ENCODE measurements at places on chromosomes 1 and 21.
A peak's percentile ranks its signal among the peaks of the same experiment; 100 is the strongest.

GRCh38 chr1:58443986-58444868 lies 102.3 kb downstream of the OMA1 start:
- DNase-seq, result no peak

GRCh38 chr1:64495878-64496277 lies 25.9 kb downstream of the CACHD1 start:
- DNase-seq, result no peak

- no peak for DNase-seq
Observed at GRCh38 chr1:53998223-53998622, 19.8 kb downstream of the LDLRAD1 start.

DNA sequence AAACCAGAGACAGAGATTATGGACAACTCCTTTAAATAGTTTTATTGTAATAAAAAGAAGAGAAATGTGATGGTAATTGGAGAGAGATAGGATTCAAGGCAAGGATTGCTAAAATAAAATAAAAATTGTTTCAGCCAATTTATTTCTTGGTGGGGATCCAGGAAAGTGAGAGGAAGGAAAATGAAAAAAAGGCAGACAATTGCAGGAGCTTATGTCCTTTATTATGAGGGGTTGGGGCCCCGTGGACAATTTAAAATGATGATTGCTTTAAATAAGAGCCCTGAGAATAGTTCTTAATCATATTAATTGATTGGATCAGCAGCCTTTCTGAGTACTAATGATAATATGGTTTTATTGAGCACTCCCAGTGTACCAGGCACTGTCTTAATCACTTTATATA lies 40.2 kb downstream of the RGS2 start:
- no peak for DNase-seq

- peak; percentile 62 for DNase-seq
Observed at GRCh38 chr1:25906644-25907300, 553 bp upstream of the STMN1 start.

DNA sequence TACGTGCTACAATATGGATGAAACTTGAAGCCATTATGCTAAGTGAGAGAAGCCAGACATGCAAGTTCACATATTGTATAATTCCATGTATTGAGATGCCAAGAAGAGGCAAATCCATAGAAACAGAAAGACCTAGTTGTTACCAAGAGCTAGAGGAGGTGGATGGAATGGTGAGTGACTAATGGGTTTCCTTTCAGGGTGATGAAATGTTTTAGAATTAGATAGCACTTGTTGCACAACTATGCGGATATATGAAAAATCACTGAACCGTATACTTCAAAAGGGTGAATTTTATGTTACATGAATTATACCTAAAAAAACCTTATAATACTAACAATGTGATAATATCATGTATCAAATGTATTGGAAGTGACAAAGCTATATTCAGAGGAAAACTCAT lies 18.1 kb downstream of the EPHA10 start:
- DNase-seq, result no peak

DNA sequence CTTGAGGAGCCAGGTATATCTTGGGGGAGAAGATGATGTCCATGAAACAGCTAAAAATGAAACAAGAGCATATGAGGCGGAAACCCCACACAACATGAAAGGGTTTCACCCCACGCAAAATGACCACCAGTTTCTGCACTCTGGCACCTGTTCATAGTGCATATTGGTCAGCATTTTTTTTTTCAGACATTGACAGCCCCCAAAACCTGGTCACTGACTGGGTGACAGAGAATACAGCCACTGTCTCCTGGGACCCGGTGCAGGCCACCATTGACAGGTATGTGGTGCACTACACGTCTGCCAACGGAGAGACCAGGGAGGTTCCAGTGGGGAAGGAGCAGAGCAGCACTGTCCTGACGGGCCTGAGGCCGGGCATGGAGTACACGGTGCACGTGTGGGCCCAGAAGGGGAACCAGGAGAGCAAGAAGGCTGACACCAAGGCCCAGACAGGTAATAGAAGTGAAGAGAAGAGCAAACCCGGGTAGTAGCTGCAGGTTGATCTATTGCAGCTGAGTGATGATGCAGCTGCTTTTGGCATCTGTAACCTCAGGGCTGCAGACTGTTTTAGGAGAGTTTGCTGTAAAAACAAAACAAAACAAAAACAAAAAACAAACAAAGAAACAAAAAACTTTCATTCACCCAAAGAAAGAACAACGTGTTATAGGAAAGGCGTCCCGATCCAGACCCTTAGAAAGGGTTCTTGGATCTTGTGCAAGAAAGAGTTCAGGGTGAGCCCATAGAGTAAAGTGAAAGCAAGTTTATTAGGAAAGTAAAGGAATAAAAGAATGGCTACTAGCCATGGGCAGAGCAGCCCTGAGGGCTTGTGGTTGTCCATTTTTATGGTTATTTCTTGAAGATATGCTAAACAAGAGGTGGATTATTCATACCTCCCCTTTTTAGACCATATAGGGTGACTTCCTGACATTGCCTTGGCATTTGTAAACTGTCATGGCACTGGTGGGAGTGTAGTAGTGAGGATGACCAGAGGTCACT lies 51.0 kb downstream of the TNN start:
- DNase-seq, result no peak

DNA sequence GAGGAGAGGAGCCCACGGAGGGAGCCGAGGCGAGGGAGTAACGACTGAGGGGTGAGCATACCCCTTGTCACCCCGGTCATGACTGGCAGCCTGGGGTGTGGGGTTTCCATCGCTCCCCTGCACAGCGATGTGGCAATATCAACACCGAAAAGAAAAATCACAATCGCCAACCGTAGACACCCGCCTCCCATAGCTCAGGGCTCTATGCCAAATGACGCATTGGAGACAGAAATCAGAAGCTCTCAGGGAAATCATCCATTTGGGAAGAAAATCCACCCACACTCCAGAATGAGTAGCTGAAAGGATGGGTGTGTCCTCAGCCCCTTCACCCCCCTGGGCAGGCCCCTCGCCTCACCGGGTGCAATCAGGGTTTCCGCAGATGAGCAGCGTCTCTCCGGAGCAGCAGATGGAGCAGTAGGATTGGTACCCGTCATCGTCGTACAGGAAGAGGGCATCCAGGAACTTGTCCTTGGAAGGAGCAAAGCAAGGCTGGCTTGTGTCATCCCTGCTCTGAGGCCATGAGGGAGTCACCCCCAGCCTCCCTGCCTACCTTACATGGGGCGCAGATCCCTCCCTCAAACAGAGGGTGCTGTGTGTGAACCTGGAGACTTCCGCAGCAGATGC lies 2.5 kb downstream of the DNMT3L start:
- no peak for DNase-seq

GRCh38 chr1:42947965-42948732 lies 10.5 kb downstream of the SLC2A1 start:
- no peak for DNase-seq

GRCh38 chr1:151145304-151146071 lies 943 bp downstream of the SEMA6C start:
- peak; percentile 37 for DNase-seq

DNA sequence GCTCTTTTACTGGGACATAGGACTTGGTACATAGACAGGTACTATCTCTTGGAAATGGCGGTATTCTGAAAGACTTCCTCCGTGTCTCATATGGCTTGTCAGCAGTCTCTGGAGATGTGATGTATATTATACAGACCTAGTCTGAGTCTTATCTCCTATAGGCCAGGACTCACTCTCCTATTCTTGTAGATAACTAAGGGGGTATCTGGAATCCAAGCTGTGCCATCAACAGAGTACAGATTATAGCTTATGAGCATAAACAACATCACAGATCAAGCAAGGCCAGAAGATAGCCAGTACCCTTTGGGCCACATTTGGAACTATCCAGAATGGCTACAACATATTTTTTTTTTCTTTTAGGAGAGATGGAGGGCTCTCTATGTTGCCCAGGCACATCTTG lies 16.1 kb upstream of the RIMKLA start:
- DNase-seq, result no peak

GRCh38 chr1:19831441-19831840 lies 16.4 kb upstream of the RNF186 start:
- DNase-seq, result no peak

- DNase-seq, result no peak
Observed at GRCh38 chr1:196779093-196779492, 4.5 kb downstream of the CFHR3 start.

GRCh38 chr1:113874012-113874879 lies 2.7 kb upstream of the PTPN22 start:
- DNase-seq, result no peak

GRCh38 chr1:222314839-222315238 lies 233.1 kb downstream of the HHIPL2 start:
- no peak for DNase-seq

GRCh38 chr1:116986421-116987255 lies 14.9 kb upstream of the CD101 start:
- DNase-seq, result no peak

GRCh38 chr1:107501081-107501605 lies 360.3 kb downstream of the NTNG1 start:
- no peak for DNase-seq

- DNase-seq, result peak; percentile 36
Observed at GRCh38 chr1:244837597-244838258, 2.3 kb downstream of the COX20 start.

- no peak for DNase-seq
Observed at GRCh38 chr1:19957779-19958178, 21.6 kb downstream of the PLA2G2A start.

- no peak for DNase-seq
Observed at GRCh38 chr1:8670371-8670818, 147.0 kb downstream of the RERE start.

GRCh38 chr1:12021616-12022015 lies 2.3 kb downstream of the MIIP start:
- DNase-seq, result no peak

DNA sequence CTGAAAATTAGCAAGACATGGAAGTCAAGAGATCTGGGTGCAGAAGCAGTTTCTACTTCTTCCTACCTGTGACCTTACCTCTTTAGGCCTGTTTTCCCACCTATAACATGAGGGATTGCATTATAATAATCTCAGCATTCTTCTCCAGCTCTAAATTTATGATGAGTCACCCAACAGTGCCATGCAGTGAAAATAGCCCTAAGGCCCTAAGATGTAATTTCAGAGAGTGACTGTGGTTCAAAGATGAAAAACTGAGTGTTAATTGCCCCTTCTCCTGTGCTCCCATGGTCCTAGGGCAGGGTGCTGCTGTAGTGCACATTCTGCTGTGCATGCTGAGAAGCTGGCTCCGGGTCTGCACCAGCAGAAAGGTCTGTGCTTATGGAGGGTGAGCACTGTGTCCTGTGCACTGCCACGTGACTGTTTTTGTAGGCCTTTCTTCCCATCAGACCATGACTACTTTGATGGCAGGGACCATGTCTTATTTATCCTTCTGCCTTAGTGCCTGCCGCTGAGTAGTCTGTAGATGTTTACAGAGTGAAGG lies 29.7 kb downstream of the JUN start:
- no peak for DNase-seq

- no peak for DNase-seq
Observed at GRCh38 chr1:4702932-4703331, 48.5 kb downstream of the AJAP1 start.

DNA sequence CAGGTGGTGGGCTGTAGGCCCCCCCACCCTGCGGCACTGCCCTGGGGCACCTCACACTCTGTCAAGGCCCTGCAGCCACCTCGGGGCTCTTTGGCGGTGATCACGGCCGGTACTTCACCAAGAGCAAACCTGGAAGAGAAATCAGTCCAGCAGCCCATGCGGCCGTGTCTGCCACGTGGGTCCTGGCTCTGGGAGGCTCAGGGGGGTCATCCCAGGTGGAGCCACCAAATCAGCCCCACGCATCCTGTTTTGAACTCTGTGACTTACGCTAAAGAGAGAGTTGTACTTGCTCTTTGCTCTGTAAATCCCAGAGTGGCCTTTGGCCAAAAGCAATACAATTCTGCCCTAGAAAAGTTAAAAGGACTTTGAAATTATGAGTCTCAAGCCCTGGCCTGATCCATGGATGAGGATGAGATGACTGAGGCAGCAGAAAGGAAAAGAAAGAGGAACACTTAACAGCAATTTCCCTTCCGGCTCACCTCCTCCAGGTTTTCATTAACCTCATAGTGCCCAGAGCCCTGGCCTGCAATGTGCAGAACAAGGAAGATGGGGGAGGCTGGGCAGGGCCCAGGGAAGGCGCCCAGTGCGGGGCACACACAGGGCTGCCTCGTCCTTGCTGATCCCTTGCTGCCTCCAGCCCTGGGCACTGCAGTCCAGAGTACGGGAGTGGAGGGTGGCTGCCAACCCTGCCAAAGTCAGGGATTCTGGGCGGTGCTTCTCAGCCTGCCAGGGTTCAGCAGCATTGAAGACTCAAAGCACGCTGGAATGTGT lies 337.0 kb downstream of the MATN1 start:
- DNase-seq, result no peak

DNA sequence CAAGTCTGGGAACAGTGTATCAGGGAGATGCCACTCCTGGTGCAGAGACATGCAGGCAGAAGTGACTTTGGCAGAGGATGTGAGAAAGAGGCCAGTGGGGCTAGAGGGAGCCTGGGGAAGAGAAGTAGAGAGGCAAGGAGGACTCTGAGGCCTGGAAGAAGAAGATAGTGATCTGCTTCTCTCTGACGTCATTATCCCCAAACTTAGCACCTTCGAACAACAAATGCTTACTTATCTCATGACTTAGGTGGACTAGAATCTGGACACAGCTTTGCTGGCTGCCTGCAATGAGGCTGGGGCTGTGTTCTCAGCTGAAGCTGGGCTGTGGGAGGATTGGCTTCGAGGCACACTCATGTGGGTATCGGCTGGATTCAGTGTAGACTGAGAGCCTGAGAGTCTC lies 44.5 kb upstream of the ZNF678 start:
- DNase-seq, result no peak

DNA sequence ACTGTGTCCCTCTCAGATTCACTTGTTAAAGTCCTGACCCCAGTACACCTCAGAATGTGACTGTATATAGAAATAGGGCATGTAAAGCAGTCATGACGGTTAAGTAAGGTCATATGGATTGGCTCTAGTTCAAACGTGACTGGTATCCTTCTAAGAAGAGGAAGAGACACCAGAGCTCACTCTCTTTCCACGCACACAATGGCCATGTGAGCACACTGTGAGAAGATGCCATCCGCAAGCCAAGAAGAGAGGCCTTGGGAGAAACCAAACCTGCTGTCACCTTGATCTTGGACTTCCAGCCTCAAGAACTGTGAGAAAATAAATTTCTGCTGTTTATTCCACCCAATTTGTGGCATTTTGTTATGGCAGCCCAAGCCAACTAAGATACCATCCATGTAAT lies 56.8 kb upstream of the IRF2BP2 start:
- no peak for DNase-seq

DNA sequence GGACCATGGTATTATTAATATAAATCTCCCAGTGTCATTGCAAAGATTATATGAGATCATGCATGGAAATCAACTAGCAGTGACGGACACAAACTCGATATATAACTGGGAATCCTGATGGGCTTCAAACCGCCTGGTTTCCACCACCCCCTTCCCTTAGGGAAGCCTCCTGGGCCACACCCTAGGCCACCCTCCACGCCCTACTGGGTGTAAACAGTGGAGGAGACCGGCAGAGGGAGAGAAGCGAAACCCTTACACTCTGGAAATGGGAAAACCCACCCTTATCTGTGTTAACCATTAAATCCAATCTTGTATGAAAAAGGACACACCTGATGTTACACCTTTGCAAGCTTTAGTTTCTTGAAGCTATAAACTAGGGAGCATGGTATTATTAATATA lies 595 bp upstream of the ZNHIT6 start:
- no peak for DNase-seq

GRCh38 chr1:193083365-193084088 lies 21.7 kb downstream of the GLRX2 start:
- no peak for DNase-seq

GRCh38 chr1:11046270-11046566 lies 821 bp downstream of the MASP2 start:
- DNase-seq, result no peak
